ENCODE measurements at places on chromosomes 7 and 10.

GRCh38 chr7:14995774-14996173, 93.2 kb upstream of the DGKB start:
- DNase-seq, result peak; percentile 13

- DNase-seq, result no peak
These were observed 2.9 kb downstream of the SH2D4B start for GRCh38 chr10:80540618-80540980.

DNA sequence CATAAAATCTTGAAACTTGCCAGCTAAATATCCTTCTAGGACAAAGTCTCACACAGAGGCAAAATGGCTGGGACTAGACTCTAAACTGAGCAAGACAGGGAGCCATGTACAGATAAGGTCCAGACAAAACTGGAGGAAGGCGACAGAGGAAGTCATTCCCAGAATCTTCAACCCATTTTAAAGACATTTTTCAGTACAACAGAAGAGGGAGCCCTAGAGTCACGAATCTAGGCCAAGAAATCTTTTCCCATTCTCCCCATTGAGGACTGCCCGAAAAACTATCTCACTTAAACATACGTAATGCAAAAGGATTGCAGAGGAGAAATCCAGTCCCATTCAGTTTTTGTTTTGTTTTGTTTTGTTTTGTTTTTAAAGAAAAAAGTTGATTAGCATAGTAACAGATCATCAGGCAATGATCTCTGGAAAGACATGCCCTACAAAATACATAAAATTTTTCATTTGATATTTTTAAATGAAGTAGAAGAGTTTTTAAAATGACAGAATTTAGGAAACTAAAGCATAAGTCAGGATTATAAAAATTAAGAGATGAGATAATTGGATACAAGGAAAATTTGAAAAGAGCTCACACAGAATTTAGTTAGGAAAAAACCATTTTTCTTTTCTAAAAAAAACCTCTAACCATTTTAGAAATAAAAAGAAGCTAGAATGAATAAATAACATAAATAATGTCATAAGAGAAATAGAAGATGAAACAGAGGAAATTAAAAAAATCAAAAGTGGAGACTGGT, 16.9 kb upstream of the PRF1 start:
- peak; percentile 53 for DNase-seq

DNA sequence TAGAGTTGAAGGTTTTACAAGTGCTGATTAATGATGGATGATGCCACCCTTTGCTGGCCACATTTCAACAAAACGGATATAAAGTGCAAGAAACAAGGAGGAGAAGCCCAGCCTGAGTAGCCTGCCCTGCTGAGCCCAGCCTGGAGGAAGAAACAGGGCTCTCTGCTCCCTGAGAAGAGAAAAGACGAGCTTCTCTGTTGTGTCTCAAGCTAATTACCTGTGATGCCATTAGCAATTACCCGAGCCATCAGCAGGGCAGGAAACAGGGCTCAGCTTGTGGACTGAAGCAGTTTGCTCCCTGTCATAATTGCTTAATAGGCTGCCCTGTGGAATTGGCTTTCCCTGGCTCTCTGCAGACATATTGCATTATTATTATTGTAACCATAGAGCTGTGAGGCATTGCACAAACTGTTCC, 709.3 kb upstream of the AUTS2 start:
- DNase-seq, result peak; percentile 3

GRCh38 chr10:97629289-97629688, 4.0 kb downstream of the MORN4 start:
- DNase-seq, result no peak

- DNase-seq, result peak; percentile 92
These were observed 23.8 kb downstream of the PFKP start for GRCh38 chr10:3090914-3091787.
